ENCODE measurements at places on chromosomes 7 and 10.

GRCh38 chr7:82615527-82615926, 171.9 kb upstream of the CACNA2D1 start:
- no peak for DNase-seq

DNA sequence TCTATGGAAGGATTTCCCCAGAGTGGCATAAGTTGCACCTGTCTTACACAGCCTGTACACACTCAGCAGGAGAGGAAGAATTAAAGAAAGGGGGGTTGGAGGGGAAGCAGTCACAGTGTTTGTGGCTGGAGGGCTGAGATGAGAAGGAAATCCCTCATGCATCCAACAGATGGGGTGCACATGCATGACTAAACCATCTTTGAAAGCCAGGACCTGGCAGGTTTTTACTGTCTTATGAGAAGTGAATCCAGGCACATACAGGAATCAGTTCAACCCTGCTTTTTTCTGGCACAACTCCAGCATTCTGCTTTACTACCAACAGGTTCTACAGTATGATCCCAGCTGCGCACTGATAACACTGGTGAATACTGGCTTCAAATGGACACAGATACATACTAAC, 107.7 kb downstream of the CACNA2D1 start:
- DNase-seq, result no peak

DNA sequence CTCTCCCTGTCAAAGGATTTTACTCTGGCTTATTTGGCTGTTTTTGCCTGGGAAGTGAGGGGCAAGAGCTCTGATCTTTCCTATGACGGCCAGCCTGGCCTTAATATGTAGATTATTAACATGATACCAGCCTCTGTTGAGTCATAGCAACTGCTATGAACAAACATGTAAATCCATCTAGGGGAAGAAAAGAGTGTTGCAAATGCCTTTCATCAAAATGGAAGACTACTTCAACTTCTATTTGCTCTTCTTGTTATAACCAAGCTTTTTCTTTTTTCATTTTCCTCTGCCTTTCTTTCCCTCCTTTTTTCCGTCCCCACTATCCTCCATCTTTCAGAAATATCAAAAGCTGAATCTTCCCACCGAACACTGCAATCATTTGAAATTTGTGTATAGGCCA, 46.6 kb downstream of the BTRC start:
- DNase-seq, result no peak

DNA sequence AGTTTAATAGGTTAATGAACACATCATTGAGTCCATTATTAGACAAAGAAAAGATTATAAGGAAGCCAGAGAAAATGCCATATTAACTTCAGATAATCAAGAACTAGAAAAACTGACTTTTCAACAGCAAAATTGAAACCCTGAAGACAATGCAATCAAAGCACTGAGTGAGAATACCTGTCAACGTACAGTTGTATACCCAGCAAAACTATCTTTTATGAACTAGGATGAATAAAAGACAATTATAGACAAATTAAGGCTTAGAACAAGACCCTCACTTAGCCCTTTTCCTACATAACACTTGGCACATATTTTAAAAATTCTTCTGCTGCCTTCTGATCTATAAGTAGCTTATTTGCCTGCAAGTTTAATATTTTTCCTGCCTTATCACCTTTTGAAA, 19.0 kb upstream of the DGKI start:
- no peak for DNase-seq

- DNase-seq, result no peak
Observed at GRCh38 chr10:72935361-72935760, 19.2 kb downstream of the PLA2G12B start.

GRCh38 chr10:123570898-123571515, 95.1 kb upstream of the GPR26 start:
- DNase-seq, result no peak

- no peak for DNase-seq
Observed at GRCh38 chr10:118966076-118966849, 63.3 kb upstream of the NANOS1 start.

DNA sequence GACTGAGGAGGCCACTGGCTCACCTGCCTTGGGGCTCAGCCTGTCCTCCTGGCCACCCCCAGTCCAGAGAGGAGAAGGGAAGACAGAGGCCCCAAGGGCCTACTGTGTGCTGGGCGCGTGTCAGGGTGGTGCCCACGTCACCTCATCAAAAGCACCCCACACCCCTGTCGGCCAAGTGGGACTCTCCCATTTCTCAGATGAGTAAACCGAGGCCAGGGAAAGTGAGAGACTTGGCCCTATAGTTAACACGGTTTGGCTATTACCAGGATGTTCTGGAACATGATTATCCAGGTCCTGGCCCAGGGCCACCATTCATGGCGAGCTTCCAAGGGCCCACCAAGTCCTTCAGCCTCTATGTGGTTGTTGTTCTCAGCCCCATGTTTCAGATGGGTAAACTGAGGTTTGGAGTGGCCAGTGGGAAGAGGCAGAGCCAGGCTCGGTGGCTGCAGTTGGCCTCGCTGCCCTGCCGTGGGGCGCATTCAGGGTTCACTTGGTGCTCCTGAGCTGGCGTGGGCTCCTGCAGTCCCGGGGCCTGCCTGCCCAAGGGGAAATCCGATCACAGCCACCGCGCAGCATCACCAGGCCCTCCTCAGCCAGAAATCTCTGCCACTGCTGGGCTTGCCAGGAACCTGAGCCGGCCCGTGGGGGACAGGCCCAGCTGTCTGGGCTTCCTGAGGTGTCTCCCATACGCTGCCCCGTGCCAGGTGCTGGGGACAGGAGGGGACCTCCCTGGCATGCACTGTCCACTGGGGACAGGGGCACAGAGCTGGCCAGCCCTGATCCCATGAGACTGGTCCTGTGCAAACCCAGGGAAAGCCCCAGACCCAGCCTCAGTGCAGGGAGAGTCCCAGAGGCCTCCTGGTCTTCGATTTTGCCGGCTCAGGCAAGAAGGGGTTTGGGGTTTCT, 117.7 kb upstream of the TNRC18 start:
- DNase-seq, result no peak
